Osteocyte (in vitro differentiated cells): ENCODE measurements at places on chromosomes 1 and 21. TPM values are rescaled to one million over a fixed set of nuclear protein-coding genes. Genes with fewer than 3 reads are reported as not detected.

CYP2J2 gene
- total RNA-seq, result 0.13 TPM in 1 of 2 replicates, not detected in the other

KIF2C gene
- 7.5 and 7.7 TPM in 2 replicates for total RNA-seq

C1QC gene
- not detected in 2 replicates for total RNA-seq

SHCBP1L gene
- not detected in 2 replicates for total RNA-seq

DNA sequence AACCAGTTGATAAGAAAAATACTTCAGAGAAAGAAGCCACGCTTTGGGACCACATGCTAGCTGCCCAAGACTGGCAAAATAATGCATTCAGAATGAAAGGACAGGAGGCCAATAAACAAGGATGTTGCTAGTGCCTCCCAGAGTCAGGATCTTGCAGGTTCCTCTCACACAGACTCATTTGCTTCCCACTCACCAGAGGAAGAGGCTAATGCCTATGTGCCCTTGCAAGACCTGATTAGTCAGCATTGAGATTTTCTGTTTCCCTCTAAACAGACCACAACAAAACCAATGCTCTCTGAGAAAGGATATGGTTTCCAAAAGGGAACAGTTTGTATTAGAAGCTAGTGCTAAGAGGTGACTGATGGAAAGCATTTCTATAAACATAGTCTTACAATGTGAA is 85.7 kb downstream of the NRDC start:
- no peak for DNase-seq

DNA sequence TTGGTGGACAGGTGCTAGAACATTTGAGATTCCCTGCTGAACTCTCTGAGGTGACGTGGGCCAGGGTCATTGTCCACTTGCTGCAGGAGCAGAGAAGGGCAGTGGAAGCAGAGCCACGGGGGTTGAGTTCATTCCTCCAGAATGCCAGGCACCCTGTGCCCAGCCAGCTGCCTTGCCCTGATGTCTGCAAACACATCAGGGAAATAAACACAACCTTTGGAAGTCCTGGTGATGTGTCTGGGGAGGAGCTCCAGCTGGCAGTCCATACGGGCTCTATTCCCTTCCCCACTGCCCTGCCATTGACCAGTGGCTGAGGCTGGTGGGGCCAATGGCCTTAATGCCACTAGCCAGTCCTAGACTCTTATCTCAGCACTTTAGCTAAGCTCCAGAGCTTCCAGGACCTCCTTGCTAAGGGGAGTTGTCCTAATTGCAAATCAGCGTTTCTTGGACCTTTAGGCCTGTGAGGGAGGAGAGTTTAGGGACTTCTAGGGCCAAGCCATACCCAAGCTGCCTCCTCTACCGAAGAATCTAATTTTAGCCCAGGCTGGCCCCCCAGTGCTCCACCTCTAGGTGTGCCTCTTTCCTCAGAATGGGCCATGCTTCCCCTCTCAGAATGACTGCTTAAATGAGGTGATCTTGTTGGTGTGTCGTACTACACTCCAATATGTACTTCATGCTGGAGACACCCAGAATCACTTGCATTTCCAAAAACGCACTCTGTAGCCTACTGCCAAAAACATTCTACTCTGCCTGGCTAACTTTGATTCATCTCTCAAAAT is 25.9 kb upstream of the MFSD2A start:
- no peak for DNase-seq

GRCh38 chr1:187577610-187578009 is 748.9 kb downstream of the PLA2G4A start:
- DNase-seq, result no peak

DNA sequence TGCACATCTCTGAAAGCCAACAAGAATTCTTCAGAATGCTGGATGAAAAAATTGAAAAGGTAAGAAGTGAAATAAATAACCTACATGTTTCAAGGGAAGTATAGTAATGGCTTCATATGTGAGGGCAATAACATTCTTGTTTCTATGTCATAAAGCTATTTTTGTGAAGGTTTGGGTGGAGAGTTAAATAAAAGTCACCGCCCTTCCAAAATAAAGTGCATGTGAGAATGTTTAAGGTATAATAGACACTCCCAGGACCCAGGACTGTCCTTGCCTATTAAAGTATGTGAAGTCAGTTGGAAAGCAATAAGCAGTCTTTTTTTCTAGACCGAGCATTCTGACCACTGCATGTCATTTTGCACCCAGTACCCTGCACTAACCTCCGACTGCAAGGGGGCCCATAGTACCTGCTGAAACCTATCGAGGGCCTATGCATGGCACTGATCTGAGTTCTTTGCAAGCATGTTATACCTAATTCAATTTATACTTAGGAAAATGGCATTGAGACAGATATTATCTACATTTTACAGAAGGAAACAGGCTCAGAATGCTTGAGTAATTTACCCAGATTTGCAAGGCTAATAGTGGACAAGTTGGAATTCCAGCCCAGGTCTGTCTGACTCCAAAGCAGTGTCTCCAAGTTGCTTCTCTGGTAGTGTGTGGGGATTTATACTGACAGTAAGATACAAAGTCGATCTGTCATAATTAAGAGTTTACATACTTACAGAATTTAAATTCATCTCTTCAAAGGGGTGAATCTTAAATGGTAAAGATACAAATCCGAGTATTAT is 156.1 kb downstream of the EDEM3 start:
- DNase-seq, result no peak

GRCh38 chr1:18783705-18784481 is 75.6 kb downstream of the TAS1R2 start:
- no peak for DNase-seq

- no peak for DNase-seq
These were observed 139.1 kb downstream of the BRINP2 start for GRCh38 chr1:177309880-177310279.

- no peak for DNase-seq
These were observed 1.7 kb upstream of the ACTRT2 start for GRCh38 chr1:3019516-3020051.

- DNase-seq, result no peak
These were observed 116.0 kb downstream of the TOMM20 start for GRCh38 chr1:235012436-235013210.

GRCh38 chr1:245441689-245442088 is 286.9 kb downstream of the KIF26B start:
- no peak for DNase-seq

- DNase-seq, result no peak
These were observed 53.5 kb upstream of the PDE9A start for GRCh38 chr21:42599962-42600361.

DNA sequence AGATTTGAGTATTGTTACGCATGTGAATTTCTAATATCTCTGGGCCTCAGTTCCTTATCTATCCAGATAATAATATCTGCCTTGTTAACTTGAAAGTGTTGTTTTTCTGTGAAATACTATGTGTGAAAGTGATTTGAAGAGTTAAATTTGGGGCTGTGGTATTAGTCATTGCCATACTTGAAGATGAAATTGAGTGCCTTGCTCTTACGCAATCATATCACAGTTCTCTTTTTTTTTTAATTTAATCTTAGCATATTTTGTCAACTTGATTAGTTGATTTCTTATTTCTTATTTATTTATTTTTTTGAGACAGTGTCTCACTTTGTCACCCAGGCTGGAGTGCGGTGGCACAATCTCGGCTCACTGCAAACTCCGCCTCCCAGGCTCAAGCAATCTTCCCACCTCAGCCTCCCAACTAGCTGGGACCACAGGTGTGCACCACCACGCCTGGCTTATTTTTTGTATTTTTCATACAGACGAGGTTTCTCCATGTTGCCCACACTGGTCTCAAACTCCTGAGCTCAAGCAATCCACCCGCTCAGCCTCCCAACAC is 31.0 kb downstream of the AGO4 start:
- DNase-seq, result no peak

DNA sequence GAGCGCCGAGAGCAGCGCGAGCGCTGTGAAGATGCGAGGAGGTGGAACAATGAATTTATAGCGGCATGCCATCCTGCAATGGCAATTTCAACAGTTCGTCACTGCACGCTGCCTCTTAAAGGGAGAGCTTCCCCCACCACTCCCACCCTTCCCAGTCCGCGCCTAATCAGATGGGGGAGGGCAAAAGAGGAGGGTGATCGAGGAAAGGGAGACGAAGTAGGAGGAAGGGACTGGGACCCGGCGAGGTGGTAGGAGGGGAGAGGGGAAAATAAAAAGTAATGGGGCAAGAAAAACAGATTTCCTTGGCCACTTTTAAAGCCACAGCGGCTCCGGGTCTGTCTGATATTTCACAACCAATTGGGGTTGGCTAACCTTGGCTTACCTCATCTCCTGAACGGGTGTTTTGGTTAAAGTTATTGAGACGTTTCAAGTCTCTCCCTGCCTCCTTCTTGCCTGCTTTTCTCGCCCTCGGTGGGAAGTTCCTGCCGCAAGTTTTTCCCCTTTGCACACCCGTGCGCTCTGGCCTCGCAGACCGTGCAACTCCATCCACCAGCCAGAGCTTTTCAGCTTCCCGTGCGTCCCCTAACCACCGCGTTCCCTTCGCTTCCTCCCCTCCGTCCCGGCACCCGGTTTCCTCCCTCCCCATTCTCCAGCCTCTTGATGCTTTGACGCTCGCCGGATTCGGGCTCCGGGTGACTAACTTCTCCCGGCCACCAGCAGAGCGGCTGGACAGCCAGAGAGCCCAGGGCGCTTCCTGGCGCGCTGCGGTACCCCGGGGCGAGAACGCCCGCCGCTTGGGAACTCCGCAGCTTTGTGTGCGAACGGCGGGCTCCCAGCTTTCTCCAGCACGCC is at the start of gene ADAMTS5:
Gene ADAMTS5 (minus strand): TSS at position 27 of the 852 bp plus-strand sequence. CDS start 697 bp downstream, outside the sequence.
- peak; percentile 89 for DNase-seq

GRCh38 chr21:26881504-26882228 is 36.5 kb upstream of the ADAMTS1 start:
- no peak for DNase-seq
